ENCODE measurements at places on chromosomes 2 and 18. TPM values are rescaled to one million over a fixed set of nuclear protein-coding genes. Genes with fewer than 3 reads are reported as not detected.

- peak; percentile 67 for DNase-seq
Measured at GRCh38 chr2:28702415-28702861, 49.2 kb upstream of the PPP1CB start.

DNA sequence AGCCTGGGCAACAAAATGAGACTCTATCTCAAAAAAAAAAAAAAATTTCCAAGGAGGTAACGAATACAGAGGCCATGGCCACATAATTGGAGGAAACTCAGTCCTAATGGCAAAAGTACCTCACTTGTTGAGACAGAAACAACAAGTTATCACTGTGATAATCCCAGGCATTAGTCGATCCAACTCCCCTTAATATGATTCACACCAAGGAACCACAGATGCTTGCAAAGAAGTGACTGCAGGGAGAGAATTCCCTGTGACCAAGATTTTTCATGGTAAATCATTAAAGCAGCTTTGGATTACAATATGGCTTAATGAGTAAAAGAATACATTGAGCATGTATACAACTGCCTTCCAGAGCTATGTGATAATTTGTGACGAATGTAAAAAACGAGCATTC lies 80.4 kb upstream of the RNU4ATAC start:
- no peak for DNase-seq

Gene CPO
- total RNA-seq, result not detected

Gene MAPRE3
- total RNA-seq, result 57.9 TPM

GRCh38 chr2:207768168-207768865 lies 1.4 kb downstream of the FZD5 start:
- DNase-seq, result peak; percentile 63

DNA sequence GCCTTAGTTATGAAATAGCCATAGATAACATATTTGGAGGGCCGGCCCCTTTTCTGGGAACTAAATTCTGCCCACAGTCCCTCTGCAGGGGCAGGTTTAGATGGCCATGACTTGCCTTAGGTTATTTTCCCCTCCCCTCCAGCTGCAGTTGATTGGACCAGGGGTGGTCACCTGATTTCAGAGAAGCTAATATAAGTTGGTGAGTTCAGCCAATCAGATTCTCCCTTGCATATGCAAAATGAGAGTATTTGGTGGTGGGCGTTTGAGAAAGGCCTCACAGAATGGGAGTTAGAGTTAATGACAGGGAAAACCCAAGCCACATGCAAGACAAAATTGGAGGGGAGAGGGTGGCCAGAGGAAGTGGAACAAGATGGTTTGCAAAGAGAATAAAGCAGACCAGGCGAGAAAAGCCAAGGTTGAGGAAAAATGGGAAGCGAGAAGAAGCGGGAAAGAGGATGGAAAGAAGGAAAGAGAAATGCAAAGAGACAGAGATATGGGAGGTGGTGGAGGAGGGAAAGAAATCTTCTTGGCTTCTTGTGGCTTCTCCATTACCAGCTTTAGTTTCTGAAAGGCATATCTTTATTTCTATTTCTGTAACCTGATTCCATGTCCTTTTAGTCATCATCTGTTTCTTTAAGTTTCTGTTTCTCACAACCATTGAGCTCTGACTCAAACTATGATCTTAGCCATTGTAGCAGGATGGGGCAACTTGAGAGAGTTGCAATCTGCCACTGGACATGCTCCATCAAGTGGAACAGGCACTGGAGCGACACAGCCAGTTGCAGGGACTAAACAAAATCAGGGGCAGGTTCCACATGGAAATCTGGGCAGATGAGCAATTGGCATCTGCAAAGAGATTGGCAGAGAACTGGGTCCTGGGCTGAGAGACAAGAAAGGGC lies 108.1 kb upstream of the SIX3 start:
- no peak for DNase-seq

DNA sequence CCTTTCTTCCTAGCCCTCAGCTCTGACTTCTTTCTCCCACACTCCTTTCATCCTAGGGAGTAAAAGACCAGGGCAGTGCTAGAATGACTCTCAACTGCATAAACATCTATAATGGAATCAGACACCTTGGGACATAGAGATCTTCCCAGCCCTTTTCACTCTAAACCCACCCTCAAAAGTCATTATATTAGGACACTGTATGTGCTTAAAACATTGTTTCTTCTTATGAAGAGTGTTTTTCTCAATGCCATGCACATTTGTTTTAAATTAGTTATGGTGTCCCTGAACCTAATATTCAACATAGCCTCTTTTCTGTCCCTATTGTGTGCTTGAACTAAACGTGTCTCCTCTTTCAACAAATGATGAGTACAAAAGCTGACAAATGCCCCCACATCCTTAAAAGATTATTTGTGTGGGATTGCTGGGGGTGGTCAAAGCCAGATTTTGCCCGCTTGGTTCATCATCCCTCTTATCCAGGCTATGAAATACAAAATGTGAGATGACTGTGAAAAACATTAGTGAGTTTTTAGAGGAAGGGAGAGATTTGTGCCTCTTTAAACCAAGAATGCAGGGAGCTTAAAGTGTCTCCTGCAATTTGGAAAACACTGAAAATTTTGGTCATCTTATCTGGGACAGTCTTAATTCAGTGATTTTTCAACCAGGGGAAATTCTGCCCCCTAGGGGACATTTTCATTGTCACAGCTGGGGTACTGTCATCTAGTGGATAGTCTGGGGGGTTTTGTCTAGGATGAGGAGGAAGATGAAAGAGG lies 29.0 kb downstream of the SERPINB5 start:
- DNase-seq, result no peak

Gene LYPD6
- 0.13 TPM for total RNA-seq

Gene ALPG
- not detected for total RNA-seq

Gene EML6
- 0.56 TPM for total RNA-seq

GRCh38 chr2:195337597-195337996 lies 319.4 kb upstream of the SLC39A10 start:
- no peak for DNase-seq

- DNase-seq, result peak; percentile 38
Measured at GRCh38 chr2:200728630-200729029, 83.1 kb upstream of the BZW1 start.

DNA sequence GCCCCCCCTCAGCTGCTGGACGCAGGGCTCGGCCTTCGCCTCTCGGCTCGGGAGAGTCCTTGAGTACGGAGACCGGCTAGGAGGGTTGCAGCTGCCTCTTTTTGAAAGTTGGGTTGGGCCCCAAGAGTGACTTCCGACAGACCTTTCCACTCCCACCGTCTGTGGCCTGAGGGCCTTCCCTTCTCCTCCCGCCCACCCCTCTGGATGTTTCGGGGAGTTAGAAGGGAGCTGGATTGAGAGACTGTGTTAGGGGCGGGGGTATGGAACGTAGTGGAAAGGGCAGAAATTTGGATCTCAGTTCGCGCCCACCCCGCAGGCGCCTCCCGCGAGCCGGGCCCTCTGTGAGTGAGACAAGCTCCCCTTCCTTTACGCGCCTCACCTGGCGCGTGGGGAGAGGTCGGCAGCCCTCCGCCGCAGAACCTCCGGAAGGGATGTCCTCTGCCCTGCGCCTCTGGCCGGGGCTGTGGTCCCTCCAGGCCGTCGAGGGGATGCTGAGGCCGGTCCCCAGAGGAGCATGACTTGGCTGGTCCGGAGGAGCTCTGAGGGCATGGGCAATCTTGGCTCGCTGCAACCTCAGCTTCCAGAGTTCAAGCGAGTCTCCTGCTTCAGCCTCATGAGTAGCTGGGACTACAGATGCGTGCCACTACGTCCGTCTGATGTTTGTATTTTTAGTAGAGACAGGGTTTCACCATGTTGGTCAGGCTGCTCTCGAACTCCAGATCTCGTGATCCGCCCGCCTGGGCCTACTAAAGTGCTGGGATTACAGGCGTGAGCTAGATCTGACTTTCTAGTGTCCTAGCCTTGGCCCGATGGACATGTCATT lies 15.9 kb downstream of the C2orf74 start:
- DNase-seq, result peak; percentile 53

Gene CERKL
- not detected for total RNA-seq

GRCh38 chr2:32068-32467 lies 14.2 kb downstream of the FAM110C start:
- DNase-seq, result no peak

DNA sequence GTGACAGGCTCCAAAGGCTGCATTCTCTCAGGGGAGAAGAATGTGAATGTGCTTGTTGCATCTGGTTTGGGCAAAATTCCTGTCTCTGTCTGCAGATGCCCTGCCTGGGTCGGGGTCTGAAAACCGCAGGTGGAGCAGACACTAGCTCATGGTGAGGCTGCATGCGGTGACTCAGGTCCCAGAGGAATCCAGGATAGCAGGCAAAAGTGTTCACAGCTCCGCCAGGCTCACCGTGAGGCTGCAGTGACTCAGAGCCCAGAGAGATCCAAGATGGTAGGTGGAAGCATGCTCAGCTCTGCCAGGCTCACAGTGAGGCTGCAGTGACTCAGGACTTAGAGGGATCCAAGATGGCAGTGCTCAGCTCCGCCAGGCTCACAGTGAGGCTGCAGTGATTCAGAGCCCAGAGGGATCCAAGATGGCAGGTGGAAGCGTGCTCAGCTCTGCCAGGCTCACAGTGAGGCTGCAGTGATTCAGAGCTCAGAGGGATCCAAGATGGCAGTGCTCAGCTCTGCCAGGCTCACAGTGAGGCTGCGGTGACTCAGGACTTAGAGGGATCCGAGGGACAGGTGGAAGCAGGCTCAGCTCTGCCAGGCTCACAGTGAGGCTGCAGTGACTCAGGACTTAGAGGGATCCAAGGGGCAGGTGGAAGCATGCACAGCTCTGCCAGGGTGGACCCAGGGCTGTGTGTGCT lies 200.5 kb downstream of the ACKR3 start:
- DNase-seq, result no peak

DNA sequence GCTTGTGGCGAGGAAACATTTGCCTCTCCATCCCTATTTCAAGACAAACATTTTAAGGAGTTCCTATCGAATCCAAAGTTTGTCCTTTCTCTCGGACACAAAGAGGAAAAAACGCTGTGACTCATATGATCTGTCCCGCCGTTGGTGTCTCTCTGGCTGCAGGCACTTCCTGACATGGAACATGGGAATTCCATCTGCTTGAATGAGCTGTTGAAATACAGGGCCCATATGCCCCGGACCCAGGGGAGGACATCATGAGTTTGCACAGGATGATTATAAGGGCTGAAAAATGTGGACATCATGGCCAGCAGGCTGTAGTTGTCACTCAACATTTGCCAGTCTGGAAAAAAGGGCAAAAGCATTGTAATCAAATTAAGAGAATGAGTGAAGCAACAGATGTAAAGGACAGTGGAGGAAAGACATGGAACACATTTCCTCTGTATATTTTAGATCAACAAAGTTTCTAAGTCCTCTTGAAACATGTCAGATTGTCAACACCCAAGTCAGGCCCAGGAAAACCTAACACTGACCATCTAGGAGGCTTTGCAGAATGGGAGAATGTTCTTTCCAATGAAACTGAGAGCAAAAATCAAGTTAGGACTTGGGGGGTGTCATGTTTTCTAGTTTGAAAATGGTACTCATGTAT lies 103.2 kb upstream of the SMIM21 start:
- peak; percentile 52 for DNase-seq

DNA sequence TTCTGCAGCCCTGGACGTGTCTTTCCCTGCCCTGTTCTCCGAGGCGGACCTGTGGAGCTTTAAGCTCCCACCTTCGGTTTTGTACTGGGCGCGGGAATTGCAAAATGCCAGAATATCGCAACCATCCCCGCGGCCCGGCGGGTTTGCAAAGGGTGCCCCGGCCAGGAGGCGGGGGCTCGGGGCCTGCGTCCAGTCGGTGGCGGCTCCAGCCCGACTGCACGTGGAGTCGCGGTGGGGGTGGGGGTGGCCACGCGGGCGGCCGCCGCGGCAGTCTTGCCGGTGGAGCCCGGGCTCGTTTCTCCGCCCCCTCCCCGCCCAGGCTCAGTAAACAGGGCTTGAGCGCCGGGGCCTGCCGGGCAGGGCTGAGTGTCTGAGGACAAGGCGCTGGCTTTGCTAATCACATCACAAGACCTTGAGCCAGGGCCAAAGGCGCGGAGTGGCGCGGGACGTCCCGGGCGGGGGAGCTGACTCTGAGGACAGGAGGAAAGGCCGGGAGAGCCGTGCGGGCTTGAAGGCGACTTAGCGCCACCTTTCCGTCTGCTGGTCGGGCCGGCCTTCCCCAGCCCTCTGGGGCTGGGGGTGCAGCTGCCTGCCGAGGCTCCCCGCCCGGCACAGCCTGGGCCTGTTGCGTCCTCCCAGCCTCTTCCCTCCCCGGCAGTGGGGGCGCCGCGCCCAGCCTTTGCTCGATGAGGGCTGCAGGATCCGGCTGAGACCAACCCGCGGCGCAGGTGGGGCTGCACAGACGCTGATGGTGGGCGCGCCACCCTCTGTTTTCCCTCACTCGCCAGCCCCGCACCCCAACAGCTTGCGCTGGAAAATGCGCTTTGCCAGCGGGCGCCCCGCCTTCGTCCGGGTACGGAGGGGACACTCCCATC lies 786 bp upstream of the ZFP36L2 start:
- DNase-seq, result peak; percentile 97

Gene IL36RN
- total RNA-seq, result not detected

Gene GALNT13
- total RNA-seq, result not detected

DNA sequence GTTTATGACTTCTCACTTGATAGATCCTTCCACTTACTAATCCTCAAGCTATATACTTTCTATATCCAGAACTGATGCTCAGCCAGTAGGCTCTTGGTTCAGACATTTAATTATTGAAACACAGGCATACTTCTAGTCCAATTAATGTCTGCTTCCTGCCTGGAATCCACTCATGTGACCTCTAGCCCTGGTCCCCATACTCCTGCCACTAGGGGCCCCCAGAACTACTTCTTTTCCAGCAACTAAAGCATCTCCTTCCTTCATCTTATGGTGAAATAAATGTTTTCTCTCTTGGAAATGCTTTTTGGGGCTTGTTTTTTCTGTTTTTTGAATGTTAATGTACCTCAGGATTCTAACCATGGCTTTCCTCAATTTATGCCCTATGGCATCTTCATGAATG lies 527.6 kb downstream of the SATB2 start:
- no peak for DNase-seq

Gene HOXD11
- not detected for total RNA-seq

- no peak for DNase-seq
Measured at GRCh38 chr2:138333121-138333520, 168.4 kb upstream of the SPOPL start.

DNA sequence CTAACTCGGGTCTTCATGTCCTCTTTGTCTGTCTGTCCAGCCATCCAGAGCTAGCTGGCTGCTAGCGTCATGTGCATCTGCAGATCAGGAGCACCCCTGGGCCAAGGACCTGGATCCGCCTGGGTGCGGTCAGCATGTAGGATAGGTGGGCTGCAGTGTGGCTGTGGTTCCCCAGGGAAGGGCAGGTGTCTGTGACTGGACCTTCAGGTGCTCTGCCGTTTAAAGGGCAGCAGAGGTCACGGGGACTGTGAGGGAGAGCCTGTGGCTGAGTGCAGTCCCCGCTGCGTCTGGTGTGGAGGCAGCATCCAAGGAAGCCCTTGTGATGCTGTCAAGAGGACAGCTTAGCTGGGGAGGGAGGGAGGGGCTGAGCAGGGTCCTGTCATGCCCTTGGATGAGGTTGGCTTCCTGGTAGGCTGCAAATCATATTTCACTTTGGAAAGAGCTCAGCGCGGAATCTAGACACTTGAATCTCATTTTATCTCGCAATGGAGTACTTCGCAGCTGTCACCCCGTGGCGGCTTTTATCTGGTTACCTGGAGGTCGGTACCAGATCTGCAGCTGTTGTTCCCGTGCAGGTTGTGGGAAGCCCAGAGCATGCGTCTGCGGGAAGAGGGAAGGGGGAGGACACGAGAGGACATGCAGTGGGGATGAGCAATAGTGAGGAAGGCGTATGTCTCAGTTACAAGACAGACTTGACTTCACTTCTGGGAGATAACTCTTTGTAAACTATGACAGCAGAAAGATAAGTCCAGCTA lies 5.9 kb upstream of the RALB start:
- DNase-seq, result no peak

GRCh38 chr2:68832233-68832869 lies 38.8 kb downstream of the BMP10 start:
- peak; percentile 48 for DNase-seq

- DNase-seq, result no peak
Measured at GRCh38 chr2:177235855-177236437, 23.4 kb downstream of the HNRNPA3 start.

Gene ANKRD53
- total RNA-seq, result 0.30 TPM
